ENCODE measurements at places on chromosomes 5 and 9.

DNA sequence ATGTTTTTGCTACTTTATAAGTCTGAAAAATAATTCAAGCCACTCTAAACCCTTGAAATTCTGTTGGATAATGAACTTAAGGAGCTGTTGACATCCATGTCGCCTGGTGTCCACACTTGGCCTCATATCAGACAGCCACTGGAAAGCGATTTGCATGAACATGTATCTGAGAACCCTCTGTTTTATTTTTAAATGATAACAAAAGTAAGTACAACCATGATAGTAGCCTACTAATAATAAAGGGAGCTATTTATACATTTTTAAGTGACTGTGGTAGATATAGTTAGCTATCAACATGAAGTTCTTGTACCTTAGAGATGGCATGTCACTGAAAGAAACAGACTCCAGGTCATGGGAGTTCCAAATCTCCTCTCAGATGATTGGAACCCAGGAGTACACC is 53.3 kb downstream of the PLCXD3 start:
- DNase-seq: no peak

DNA sequence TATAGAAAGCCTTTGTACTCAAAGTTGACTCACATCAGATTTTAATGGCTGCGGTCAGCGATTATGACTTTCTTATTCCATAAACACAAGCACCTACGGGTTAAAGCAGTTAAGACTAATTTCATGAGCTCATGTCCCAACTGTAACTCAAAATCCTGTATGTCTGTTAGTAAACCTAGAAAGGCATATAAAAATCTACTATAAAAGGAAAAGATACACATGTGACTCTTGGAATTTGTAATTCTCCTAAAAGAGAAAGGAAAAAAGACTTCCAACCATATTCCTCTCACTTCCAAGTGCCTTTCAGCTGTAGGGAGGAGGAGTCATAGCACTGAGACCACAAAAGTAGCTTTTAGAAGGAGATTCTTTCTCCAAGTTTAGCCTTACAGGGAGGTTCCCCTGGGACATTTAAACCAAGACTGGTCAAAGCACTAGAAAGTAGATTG is 129.1 kb downstream of the EBF1 start:
- no peak for DNase-seq

GRCh38 chr9:81855538-81855937 is 72.7 kb upstream of the SPATA31D4 start:
- DNase-seq: no peak

GRCh38 chr5:174448662-174449061 is 275.7 kb upstream of the MSX2 start:
- peak; percentile 1 for DNase-seq

GRCh38 chr9:96519787-96520186 is 69.8 kb downstream of the HABP4 start:
- DNase-seq: no peak

GRCh38 chr5:32707418-32707997 is 3.6 kb upstream of the NPR3 start:
- DNase-seq: peak; percentile 31

DNA sequence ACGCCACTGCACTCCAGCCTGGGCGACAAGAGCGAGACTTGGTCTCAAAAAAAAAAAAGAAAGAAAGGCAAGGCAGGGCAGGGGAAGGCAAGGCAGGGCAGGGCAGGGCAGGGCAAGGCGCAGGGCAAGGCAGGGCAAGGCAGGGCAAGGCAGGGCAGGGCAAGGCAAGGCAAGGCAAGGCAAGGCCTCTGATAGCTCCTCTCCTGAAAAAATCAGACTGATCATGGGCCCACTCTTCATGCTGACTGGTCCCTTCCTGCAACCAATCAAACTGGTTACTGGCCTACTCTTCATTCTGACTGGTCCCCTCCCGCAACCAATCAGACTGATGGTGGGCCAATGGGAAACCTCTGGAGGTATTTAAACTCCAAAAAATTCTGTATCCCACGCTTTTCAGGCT is 3.4 kb upstream of the ZBTB5 start:
- DNase-seq: no peak

DNA sequence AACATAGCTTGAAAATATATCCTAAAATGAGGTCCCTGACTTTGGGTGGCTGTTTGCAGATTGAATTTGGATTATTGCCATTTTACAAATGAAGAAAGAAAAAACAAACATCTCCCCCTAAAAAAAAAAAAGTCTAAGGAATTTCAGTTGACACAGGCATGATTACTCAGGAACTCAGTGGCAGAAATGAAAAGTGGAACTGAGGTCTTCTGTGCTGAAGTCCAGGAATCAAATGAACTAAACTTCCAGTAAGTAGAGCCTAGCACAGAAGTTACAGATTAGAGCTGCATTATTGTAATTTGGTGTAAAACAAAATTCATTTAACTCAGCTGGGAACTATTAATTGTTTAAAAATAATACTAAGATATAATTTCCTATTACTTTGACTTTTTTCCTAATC is 26.7 kb downstream of the FAM170A start:
- no peak for DNase-seq

- no peak for DNase-seq
Observed at GRCh38 chr5:67887748-67888161, 327.8 kb upstream of the PIK3R1 start.

DNA sequence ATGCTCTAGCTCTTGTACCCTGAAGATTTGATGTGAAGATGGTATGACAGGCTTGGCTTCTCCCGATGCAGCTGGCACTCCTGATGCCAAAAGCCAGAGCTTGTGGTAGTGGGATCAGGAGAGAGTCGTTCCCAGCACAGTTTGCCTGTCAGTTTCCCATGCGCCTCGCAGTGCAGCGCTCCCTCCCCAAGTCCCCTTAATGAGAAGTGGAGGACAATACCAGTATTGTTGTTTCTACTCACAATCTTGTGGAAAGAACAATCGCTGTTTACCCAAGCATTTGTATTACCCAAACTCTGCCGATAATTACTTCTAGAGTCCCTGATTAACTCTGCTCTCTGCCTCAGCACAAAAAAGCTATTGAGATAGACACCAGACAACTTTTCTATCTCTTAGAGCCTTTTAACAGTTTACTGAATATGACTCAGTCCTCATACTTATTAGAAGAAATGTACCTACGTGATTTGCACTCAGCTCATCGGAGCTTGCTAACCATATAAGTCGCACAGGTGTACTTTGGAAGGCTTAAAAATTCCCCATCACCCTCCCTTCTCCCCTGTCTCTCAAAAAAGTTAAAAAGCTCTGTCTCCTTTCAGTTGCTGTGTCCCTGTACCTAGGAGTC is 283.2 kb upstream of the TMEM161B start:
- no peak for DNase-seq

DNA sequence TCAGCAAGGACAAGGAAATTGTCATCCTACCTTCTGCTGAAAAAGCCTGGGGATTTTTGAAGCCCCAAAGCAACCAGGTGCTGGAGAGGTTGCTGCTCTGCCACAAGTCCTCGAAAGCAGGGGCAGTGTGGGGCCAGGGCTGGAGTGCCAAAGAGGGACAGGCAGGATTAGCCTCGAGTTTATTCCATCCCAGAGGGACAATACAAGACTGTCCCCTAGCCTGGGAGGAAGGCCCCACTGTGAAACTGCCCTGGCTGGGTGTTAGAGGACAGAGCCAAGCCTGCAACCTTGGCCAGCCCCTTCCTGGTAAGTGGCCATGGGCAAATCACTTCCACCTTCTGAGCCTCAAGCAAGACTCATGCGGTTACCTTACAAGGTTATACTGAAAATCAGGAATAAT is 55.1 kb downstream of the WHRN start:
- no peak for DNase-seq

GRCh38 chr9:125372441-125373226 is 111.0 kb downstream of the GAPVD1 start:
- DNase-seq: no peak

Measured in HEK293T (cell line).